Aorta (tissue), 5 donors: ENCODE measurements at places on chromosomes 2 and 18. TPM values are rescaled to one million over a fixed set of nuclear protein-coding genes. Genes with fewer than 3 reads are reported as not detected.

Gene GREB1L
- 6.0 TPM for total RNA-seq

Gene LHCGR
- 0.42 TPM for total RNA-seq

Gene CFAP210
- not detected for total RNA-seq

Gene TPO
- total RNA-seq: 11.1 TPM

Gene FAM228A
- total RNA-seq: 3.9 TPM

Gene CIB4
- 0.60 TPM for total RNA-seq

Gene SAG
- not detected for total RNA-seq

Gene FTCDNL1
- total RNA-seq: 1.4 TPM

Gene IL36G
- not detected for total RNA-seq

Gene TMEFF2
- total RNA-seq: 0.12 TPM

Gene RNF181
- 76.0 TPM for total RNA-seq

Gene CD8B2
- 0.09 TPM for total RNA-seq

Gene KLHL14
- 0.09 TPM for total RNA-seq

Gene UGT1A7
- total RNA-seq: not detected

Gene ERBB4
- total RNA-seq: 42.0 TPM

Gene RPRM
- total RNA-seq: 1.1 TPM

Gene SEPTIN2
- total RNA-seq: 394 TPM
